Activated CD4-positive, alpha-beta T cell treated with anti-CD3 and anti-CD28 coated beads, Interleukin-2, amount 10 ng/mL, durations not matched to agents 7 days and 5 days (primary cell): ENCODE measurements at places on chromosomes 13 and 19.

- no peak for DNase-seq
These were observed 1.2 kb upstream of the KATNAL1 start for GRCh38 chr13:30308548-30308947.

GRCh38 chr13:20814224-20814910 is 40.6 kb upstream of the EEF1AKMT1 start:
- no peak for DNase-seq

DNA sequence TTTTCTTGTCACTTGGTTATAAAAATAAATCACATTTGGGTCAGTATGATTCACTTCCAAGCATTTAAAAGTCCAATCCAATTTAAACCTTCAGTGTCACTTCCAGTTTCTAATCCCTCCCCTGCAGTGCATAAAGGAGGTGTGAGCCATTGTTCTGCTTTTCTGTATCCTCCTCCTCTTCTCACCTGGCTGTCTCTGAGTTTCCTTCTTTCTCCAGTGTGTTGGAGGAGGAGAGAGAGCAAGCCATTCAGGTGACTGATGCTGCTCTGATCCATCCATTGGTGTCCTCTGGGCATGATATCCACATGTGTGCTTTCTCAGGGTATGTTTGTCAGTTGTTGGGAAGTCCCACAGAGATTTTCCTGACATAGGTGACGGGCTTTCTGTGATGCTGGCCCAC is 1.2 kb downstream of the NUDT15 start:
- no peak for DNase-seq

DNA sequence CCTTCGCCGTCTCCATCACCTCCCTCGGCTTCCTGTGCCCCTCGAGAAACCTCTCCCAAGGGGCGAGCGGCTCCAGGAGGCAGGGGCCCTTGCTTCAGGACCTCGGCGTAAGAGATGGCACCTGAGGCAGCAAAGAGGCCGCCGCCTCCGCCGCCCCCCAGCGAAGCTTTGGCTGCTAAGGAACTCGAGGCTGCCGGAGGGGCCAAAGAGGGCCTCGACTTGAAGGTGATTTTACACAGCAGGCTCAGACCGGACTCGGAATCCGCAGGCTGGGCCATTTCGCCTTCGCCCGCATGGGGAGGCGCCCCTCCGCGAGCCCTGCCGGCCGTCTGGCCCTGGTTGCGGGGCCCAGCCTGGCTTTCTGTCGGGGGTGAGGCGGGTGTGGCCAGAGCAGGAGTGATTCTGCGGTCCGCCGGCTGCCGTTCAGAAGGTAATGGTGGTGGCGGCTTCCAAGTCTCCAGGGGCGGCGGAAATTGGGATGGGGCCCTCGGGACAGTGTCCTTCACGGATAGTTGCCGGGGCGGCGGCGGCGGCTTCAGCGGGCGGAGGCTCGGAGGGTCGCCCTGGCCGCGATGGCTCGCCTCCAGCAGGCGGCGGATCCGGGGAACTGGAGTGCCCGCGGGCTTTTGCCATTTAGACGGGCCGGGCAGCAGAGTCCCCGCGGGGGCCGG is 1.4 kb downstream of the GGN start:
- DNase-seq: no peak

DNA sequence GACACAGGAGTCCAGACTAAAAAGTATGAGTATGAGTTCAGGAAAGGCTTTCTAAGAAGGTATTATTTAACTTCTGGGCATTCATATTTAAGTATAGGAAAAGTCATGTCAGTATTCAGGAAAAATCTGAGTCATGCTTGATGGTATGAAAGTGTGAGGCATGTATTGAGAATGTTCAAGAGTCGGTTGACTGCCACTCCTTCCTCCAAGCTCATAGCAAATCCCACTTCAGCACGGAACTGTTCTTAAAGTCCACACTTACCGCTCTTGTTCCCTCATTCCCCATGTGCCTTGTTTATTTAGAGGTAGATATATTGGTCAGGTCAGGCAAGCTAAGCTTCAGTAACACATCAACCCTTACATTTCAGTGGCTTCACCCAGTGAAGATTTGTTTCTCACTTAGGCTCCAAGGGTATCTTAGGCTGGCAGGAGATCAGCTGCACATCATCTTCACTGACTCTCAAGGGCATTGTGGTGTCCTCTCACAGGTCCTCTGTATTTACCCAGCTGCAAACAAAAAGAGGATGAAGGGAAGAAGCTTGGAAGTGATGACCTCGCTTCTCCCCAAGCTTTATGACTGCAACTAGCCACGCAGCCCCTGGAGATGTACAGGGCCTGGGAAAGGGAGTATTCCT is 1189.2 kb downstream of the EFNB2 start:
- DNase-seq: no peak

- no peak for DNase-seq
These were observed 1187.0 kb upstream of the SLC10A2 start for GRCh38 chr13:104253063-104253680.

DNA sequence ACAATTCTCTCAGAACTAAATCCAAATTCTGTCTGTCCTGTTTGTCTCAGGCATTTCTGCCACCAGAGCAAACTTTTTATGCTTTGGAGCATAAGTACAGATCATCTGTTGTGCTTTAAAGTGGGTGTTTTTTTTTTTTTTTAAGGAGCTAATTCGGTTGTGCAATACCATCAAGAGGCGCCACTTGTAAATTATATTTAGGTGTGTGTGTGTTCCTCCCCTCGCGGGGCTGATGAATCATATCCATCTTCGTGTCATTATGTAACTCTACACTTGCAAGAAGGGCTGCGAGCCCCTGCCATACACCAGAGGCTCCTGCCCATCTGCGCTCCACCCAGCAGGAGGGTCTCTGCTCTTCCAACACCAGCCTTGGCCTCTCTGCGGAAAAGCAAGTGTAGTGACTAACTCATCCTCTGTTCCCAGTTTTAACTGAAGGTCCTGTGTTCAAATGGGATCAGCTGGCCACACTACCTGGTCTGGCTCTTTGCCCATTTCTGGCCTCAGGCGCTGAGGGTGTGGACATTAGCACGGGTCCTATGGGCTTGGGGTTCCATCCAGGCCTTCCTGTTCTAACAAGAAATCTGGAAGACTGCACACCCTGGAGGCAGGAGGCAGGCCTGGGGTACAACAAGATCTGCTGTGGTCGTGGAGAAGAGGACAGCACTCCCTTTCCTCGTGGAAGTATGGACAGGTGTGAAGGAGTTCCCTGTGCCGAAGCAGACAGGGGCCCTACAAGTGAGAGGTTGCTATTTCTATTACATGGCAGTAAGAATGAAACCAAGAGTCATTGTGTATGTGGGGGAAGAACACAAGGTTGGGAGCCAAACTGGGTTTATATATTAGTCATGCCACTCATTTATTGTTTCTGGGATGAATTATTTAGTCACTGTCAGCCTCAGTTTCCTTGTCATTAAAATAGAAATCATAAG is 96.1 kb upstream of the MBNL2 start:
- no peak for DNase-seq

DNA sequence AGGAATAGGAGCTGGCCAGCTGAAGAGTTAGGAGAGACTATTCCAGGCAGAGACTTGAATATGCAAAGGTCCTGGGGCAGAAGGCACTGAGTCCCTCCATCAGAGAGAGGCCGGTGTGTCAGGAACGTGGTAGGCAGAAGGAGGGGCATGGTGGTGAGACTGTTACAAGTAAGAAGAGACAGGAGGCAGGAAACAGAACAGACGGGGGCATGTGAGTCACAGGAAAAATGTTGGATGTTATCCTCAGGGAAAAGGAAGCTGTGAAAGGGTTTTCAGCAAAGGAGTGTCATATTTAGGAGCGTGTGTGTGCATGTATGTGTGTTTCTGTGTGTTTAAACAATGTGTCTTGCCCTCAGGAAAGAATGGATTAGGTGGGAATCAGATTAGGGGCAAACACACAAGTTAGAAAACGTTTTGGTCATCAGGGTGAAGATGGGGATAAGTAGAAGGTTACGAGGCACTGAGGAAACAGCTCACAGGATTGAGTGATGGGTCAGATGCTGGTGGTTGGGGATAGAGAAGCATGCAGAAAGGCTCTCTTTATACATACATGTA is 1.1 kb downstream of the EDDM13 start:
- DNase-seq: no peak
